ENCODE measurements at places on chromosomes 11 and 22.

GRCh38 chr22:48794906-48795305 lies 1032.8 kb downstream of the BRD1 start:
- DNase-seq: no peak

- DNase-seq: no peak
These were observed 1.1 kb upstream of the CLTCL1 start for GRCh38 chr22:19292458-19293230.

GRCh38 chr22:31595271-31595670 lies 66.7 kb downstream of the PISD start:
- no peak for DNase-seq

GRCh38 chr11:44949160-44950030 lies 1.3 kb downstream of the TP53I11 start:
- DNase-seq: peak; percentile 51

DNA sequence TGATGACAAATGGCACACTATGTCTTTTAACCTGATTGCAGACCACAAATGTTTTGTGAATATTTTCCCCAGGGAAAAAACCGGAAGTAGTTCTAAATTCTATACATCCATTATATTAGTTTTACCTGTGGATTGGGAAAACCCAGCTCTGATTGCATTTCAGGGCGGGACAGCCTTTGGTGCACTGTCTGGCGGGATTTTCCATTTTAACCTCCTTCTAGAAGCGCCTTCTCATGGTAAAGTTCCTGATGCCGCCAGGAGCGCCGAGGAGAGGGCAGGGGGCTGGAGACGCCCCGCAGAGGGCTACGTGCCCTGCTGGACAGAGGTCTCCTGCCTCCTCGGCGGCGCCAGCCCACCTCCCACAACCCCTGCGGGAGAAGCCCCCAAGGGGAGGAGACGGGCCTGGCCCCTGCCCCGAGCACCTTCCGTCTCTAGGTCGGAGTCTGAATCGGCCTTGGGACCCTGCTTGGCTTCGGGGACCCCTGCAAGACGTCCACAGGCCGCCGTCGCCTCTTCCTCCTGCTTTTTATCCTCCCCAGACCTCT lies 1.2 kb upstream of the P2RX6 start:
- DNase-seq: no peak

DNA sequence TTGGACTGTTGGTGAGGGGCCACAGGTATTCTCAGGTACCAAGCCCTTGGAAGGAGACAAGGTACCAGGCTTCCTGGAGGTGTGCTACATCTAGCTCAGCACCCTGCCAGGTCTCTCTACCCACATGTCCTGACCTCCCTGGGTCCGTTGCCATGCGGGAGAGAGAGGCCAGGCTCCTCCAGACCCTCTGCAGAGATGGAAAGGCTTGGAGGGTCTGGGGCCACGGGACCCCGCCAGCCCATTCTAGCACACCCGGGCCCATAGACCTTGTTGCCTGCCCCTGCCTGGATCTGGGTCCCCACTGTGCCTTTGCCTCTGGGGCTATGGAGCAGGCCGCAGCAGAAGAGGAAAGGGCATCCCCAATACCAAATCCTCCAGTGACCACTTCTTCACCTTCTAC lies 2.2 kb upstream of the APOC3 start:
- no peak for DNase-seq

GRCh38 chr22:26466196-26466595 lies 17.4 kb downstream of the HPS4 start:
- DNase-seq: no peak
